Stimulated activated CD4-positive, alpha-beta T cell treated with anti-CD3 and anti-CD28 coated beads, Interleukin-1b, Interleukin-23, amount 100 ng/mL, for 1 hour (primary cell): ENCODE measurements at places on chromosomes 4 and X.

DNA sequence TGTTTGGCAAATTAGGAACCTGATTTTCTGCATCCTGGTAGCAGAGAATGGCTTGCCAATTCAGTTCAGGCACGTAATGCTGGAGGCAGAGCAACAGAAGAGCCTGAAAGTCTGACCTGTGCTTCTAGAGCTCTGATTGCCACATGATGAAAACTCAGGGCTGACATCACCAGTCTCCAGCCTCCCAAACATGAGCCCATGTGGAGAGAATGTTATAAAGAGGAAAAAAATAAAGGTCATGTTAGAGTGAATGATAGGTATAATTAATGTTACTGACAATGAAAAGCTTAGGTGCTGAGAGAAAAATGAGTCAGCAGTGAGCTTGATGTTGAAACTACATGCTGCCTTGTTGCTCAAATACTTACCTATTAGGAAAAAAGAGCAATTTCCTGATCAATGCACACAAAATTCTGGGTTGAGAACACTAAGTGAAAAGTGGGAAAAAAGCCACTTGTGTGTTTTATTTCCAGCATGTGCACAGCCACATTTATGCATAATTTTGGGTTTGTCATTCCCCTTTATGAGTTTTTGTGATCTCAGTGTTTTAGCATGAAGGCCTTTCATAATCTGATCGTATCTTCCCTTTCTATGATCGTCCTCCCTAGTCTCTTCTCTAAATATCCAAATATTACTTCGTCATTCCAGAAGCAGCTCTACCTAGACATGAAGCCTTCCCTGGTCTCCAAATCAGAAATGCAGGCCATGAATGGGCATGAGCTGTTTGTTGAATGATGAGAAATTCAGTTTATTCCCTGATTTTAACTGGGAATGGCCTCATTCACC is 113.3 kb upstream of the CPEB2 start:
- DNase-seq = no peak

GRCh38 chr4:78423790-78424189 is 127.8 kb upstream of the ANXA3 start:
- no peak for DNase-seq

- DNase-seq = no peak
Measured at GRCh38 chr4:3660928-3661515, 105.2 kb upstream of the ADRA2C start.

- DNase-seq = no peak
Measured at GRCh38 chr4:182216005-182216404, 27.2 kb upstream of the TENM3 start.

- no peak for DNase-seq
Measured at GRCh38 chr4:5126231-5126630, 75.0 kb downstream of the STK32B start.

DNA sequence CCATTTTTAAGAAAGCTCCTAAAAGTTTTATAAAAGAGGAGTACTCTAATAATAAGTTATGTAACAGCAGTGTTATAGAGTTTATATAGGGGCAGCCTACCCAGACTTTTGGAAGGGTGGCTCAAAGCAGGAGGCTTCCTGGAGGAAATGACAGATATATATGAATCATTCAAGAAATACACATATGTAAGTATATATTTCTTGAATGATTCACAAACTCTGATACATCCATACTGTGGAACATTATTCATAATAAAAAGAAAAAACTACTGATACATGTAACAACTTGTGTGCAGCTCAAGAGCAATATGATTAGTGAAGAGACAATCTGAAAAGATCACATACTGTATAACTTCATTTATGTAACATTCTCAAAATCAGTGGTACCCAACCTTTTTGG is 166.2 kb downstream of the WDFY3 start:
- DNase-seq = no peak

GRCh38 chr4:80926891-80927290 is 103.6 kb upstream of the BMP3 start:
- no peak for DNase-seq

DNA sequence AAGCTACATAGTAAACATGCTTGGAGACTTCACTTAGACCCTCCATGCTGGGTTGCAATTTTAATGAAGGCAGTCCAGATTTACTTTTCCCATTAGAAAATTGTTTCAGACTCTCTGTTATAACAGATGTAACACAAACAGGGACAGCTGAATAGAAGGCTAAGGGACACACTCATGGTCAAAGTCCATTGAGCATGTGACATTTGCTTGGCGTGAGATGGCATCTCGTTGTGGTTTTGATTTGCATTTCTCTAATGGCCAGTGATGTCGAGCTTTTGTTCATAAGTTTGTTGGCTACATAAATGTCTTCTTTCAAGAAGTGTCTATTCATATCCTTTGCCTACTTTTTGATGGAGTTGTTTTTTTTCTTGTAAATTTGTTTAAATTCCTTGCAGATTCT is 358.2 kb upstream of the CLNK start:
- DNase-seq = no peak

- DNase-seq = no peak
Measured at GRCh38 chr4:151004222-151004621, 10.9 kb downstream of the LRBA start.

GRCh38 chr4:83121246-83121645 is 6.7 kb upstream of the PLAC8 start:
- DNase-seq = no peak

DNA sequence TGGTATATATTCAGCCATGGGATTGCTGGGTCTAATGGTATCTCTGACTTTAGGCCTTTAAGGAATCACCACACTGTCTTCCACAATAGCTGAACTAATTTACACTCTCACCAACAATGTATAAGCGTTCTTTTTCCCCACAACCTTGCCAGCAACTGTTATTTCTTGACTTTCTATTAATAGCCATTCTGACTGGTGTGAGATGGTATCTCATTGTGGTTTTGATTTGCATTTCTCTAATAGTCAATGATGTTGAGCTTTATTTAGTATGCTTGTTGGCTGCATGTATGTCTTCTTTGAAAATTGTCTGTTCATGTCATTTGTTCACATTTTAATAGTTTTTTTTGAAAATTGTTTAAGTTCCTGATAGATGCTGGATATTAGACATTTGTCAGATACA is 235.2 kb downstream of the HEPH start:
- no peak for DNase-seq

DNA sequence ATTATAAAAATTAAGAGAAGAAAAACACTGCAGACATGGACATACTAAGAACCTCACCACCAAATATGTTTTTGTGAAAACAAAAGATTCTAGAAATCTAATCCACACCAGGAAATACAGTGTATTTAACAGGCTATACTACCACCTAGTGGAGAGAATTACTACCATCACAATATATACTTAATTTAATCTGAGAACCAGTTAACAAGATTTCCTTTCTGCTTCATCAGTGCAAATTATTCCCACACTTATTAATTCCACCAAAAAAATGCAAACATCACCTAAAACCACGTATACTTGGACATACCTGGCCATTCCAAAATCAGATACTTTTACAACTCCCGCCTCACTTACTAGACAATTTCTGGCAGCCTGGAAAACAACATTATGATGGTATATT is 7.0 kb upstream of the TXK start:
- DNase-seq = no peak

GRCh38 chrX:120301960-120302359 is 9.3 kb downstream of the TMEM255A start:
- DNase-seq = no peak

DNA sequence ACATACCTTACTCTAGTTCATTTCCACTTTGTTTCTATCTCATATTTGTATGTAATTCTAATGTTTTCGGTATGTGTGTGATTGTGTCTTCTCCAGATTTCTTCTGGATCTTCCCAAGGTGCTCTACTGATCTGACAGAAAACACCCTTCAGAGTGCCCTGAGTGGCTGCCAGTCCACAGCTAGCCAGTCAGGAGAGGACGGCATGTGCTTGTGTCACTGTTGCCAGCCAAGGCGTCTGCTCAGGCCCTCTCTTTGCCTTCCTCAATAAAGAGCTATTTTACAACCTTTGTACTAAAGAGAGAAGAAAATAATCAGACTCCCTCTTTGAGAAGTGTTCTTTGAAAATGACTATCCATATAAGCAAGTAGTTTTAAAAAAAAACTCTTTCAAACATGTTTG is 29.0 kb downstream of the CD99L2 start:
- DNase-seq = no peak

DNA sequence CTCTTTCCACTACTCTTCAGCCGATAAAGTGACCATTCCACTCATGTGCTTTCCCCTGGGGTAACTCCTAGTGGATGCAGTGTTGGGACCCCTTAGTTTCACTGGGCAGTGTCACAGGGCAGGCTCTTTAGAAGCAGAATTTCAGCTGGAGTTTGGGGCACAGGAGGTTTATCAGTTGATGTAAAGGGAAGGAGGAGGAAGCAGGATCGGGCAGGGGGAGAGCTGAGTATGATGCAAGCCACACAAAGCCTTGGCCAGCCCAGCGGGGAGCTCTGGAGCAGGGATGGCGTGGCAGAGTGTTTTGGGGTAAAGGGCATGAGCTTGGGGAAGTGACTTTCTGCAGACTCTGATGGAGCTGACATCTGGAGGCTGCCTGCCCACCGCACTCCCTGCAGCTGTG is 19.3 kb downstream of the WDR13 start:
- no peak for DNase-seq

DNA sequence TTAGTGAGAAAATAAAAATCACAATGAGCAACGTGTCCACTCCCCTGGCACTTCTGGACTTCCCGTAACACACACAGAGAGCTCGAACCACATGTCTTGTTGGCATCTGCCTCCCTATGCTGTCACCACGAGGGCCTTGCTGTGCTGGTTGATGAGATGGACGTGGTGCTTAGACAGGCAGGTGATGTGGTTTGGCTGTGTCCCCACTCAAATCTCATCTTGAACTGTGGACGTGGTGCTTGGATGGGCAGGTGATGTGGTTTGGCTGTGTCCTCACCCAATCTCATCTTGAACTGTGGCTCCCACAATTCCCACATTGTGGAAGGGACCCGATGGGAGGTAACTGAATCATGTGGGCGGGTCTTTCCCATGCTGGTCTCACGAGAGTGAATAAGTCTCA is 40.0 kb downstream of the FGFRL1 start:
- DNase-seq = no peak

GRCh38 chr4:81738891-81739290 is 267.2 kb upstream of the RASGEF1B start:
- no peak for DNase-seq

DNA sequence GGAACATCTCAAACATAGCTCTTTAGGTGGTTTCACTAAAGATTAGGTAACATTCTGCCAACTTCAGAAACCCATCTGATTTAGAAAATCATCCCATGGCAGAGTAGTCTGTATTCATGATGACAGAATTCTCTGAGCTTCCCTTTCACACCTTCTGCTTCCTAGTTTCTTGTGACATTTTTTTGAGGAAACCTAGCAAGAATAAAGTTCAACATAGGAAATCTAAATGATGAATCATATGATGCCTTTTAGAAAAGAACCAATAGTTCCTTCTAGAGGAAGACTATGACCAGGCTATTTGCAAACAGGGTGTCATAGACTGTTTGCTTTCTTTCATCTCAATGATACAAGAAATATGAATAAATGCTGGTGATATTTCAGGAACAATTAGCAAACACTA is 49.8 kb upstream of the CAMK2D start:
- DNase-seq = no peak

DNA sequence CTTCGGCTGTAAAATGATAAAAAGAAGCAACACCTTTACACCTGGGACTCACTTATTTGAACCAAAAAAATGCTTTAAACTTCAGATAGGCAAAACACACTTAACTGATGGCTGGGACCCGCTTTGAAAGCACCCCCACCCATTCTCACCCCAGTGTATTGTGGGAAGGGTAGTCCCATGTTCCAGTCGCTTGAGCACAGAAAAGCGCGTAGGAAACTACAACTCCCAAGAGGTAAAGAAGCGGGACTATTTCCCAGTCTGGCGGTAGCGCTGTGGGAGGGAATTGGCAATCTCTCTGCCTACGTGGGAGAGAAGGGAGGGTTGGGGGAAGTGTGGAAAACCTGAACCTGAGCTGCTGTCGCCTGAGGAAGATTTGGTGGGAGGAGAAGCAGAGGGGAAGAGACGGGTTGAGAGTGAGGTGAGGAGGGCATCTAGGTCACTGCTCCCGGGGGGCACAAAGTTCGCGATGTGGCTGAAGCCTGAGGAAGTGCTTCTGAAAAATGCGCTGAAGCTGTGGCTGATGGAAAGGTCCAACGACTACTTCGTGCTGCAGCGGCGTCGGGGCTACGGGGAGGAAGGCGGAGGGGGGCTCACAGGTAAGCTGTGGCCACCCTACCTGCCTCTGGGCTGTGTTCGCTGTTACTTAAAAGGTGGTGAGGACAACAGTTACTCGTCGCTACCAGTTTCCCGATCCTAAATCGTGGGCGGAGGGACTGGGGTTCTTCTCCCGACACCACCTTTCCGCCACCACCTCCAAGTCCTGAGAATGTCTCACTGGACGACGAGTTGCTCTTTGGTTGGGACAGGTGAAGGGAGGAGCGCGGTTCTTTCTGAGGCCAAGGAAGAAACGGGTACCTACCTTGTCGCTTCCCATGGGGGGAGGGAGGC is at the start of gene TBC1D8B:
Gene TBC1D8B, plus strand, starts transcription at position 286 of the 888 bp plus-strand sequence. Its CDS starts 181 bp downstream, at position 467.
- DNase-seq = no peak

- DNase-seq = no peak
Measured at GRCh38 chrX:11531226-11531625, 134.5 kb downstream of the ARHGAP6 start.

DNA sequence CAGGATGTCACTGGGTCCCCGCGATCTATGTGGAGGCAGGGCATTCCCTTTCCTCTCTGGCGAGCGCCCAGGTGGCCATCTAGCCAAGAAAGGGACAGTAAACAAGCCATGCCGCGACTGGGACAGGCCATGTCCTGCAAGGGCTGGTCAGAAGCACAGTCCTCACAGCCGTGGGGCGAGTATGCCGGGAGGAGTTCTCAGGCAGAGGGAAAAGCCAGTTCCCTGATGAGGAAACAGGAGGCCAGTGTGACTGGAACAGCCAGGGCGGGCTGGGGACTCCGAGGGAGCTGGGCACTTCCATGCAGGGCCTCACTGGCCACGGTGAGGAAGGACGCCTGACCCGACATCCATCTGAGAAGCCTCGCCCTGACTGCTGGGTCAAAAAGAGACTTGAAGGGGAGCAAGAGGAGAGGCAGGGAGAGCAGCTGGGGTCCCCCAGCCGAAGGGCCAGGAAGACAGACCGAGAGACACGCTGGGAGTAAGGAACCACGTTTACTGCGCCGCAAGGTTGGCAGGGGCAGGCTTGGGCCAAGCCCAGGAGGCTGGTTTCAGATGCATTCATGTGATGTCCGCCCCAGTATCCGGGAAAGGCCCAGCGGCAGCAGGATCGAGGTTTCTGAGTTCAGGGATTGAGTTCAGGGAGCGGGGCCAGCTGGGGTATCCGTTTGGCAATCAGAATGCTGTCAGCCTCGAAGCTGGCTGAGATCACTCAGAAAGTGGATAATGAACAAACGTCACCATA is 15.0 kb downstream of the CFAP99 start:
- no peak for DNase-seq

GRCh38 chrX:40843643-40844042 is 108.3 kb upstream of the MED14 start:
- no peak for DNase-seq

GRCh38 chr4:180261346-180261745 is 1981.9 kb upstream of the TENM3 start:
- DNase-seq = no peak
